ENCODE measurements at places on chromosomes 16 and 17. TPM values are rescaled to one million over a fixed set of nuclear protein-coding genes. Genes with fewer than 3 reads are reported as not detected.
A peak's percentile ranks its signal among the peaks of the same experiment; 100 is the strongest.

DNA sequence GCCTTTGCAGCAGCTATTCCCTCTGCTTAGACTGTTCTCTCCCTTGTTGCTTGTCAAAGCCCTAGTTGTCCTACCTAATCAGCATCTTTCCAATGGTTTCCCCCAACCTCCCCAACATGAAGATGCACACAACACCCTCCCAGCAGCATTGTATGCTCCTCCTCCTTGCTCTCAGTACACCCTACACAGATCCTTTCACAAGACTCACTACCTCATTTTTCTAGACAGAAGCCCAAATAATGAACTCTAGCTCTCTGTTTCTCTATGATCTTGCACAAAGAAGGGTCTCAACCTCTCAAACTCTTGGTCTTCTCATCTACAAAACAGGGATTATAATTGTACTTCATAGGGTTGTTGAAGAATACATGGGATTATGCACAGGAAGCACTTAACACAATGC is 19.4 kb downstream of the PSME3IP1 start:
- H3K36me3 ChIP-seq: peaks cover 32% of the 10 kb centered on the region
- no peak overlapping the region for H3K4me3 ChIP-seq
- H3K27ac ChIP-seq: no peak overlapping the region
- no peaks in the 10 kb centered on the region for H3K4me1 ChIP-seq

DNA sequence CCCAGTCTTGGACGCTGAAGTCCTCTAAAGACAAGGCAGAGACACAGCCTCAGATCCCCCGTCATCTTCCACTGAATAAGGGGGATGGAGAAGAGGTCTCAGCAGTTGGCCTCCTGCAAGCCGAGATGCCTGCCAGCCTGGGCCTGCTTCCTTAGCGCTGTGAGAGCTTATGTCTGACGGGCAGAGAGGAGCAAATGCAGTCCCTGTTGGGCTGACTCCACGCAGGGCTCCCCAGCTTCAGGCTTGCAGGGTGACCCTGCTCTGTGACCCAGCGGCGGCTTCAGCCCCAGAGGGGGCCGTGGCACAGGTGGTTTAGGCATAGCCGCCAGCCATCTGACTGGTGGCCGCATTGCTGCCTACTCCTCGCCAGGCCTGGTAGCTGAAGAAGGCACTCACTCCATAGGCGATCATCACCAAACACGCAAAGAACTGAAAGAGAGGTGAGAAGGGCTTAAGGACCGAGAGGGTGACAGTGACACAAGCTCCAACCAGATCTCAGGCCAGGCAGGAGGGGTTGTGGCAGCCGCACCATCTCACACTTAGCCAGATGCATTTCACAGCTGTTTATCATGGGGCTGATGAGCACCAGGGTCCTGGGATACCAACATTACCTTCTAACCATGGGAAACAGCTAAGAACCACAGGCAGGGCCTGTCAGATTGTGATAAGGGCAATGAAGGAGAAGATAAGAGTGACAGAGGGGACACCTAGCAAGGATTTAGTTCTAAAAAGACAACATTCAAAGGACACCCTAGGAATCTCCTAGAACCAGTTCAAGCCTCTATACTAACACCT is 11.7 kb downstream of the ARL2BP start:
- no peak overlapping the region for H3K27ac ChIP-seq
- H3K36me3 ChIP-seq: peaks cover 8% of the 10 kb centered on the region
- H3K27me3 ChIP-seq: no peaks in the 10 kb centered on the region

DNA sequence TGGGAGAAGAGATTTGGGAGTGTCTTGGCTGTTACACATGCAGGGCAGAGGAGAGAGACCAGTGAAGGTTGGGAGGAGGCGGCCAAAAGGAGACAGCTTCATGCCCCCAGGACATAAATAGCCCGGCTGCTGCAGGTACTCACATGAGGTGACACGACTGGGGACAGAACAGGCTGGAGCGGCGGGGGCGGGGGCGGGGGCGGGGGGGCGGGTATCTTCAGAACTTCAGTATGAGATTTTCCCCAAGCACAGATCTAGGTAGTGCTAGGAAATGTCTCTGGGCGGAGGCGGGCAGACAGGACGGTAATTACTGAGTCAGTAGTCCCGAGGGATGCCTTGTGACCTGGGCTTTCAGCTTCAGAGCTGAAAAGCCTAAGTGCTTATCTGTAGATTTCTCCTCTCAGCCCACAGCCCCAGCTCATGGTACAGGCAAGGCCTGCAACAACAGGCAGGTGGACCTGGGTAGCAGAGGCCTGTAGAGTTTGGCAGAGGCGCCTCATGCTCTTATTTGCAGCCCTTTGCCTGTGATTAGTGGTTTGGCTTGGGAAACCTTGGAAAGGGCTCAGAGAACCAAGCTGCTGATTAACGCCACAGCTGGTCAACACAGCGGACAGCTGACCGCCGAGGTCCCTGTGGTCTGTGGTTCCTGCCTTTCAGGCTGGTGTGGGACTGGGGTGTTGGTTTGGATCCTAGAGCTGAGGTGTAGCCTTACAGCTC is 24.5 kb downstream of the UNK start:
- H3K27me3 ChIP-seq: no peaks in the 10 kb centered on the region
- no peak overlapping the region for H3K4me3 ChIP-seq
- peak; percentile 22 for DNase-seq
- H3K27ac ChIP-seq: no peak overlapping the region
- peaks cover 10% of the 10 kb centered on the region for H3K36me3 ChIP-seq
- no peaks in the 10 kb centered on the region for H3K4me1 ChIP-seq

GRCh38 chr16:47713225-47713595 is 252.1 kb downstream of the PHKB start:
- H3K36me3 ChIP-seq: no peaks in the 10 kb centered on the region
- no peak overlapping the region for H3K4me3 ChIP-seq
- H3K27me3 ChIP-seq: no peaks in the 10 kb centered on the region
- no peak for DNase-seq

GRCh38 chr16:1155353-1156054 is 2.6 kb downstream of the CACNA1H start:
- H3K4me3 ChIP-seq: no peak overlapping the region
- no peaks in the 10 kb centered on the region for H3K36me3 ChIP-seq
- H3K27ac ChIP-seq: no peak overlapping the region

The RCVRN gene
- not detected for total RNA-seq

Data from CD8-positive, alpha-beta memory T cell (primary cell).